ENCODE measurements at places on chromosomes 16 and 17.

- no peak for DNase-seq
Measured at GRCh38 chr17:16662936-16663335, 9.3 kb upstream of the ZNF624 start.

DNA sequence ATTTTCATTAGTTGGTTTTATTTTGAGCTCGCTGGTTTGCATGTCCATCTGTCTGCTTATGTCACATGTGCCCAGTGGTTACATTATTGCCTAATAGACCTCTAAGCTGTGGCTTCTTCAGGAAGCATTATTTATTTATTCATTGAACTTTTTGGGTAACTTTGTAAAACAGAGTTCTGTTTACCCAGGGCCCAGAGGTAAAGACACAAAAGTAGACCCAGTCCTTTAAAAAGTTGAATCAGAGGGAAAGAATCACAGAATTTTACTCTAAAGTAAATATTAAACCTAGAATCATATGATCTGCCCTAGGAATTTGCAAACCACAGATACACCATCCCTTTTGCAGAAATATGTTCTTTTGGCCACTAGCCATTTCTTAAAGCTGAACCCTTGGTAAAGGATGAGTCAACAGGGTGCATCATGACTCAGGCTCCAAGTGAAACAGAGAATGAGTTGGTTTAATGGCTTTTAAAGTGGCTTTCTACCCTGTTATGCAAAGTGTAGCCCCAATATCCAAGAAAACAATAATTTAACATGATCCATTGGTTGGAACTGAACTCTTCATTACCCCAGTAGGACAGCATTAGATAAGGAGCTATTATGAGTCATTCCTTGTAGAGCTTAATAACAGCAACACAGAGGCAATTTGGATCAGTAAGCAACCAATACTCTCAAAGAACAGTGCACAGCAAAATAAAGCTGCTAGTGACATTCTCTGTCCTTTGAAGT lies 236.3 kb downstream of the KCNJ2 start:
- no peak for DNase-seq

- no peak for DNase-seq
Measured at GRCh38 chr17:55845385-55845784, 94.5 kb downstream of the PCTP start.

GRCh38 chr16:70736465-70737376 lies 50.9 kb upstream of the MTSS2 start:
- no peak for DNase-seq

DNA sequence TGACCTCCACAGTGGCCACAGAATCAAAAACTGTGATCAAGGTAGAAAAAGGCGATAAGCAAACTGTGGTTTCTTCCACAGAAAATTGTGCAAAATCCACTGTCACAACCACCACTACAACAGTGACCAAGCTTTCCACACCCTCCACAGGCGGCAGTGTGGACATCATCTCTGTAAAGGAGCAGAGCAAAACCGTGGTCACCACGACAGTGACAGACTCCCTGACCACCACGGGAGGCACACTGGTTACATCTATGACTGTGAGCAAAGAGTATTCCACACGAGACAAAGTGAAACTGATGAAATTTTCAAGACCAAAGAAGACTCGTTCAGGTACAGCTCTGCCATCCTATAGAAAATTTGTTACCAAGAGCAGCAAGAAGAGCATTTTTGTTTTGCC lies 83.6 kb downstream of the C17orf58 start:
- DNase-seq = no peak

DNA sequence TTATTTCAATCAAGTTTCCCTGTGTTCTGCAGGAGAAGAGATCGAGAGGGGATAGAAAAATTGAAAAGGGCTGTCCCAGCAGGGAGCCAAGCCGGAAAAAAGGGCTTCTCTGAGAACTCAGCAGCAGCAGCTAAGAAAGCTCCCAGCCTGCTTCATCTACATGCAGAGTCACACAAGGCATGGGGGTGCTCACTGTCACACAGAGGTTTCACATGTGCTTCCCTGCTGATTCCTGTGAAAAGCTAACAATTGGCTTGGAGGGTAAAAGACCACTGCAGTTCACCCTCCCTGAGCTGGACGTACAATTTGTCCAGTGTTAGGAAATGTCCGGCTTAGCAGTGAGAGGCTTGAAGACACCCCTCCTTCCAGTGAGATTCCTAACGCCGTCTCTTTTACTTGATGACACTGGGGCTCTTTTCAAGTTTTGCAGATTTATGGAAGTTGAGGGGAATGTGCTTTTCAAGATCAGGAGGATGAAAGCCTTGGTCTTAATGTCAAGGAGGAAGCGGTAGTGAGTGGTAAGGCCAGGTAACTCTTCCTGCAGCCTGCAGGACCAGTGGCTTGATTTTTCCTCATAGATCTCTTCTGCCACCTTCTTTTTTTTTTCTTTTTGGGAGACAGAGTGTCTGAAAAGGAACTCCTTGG lies 85.6 kb downstream of the WNT3 start:
- no peak for DNase-seq

- no peak for DNase-seq
Measured at GRCh38 chr16:1443403-1443973, 868 bp downstream of the CCDC154 start.

DNA sequence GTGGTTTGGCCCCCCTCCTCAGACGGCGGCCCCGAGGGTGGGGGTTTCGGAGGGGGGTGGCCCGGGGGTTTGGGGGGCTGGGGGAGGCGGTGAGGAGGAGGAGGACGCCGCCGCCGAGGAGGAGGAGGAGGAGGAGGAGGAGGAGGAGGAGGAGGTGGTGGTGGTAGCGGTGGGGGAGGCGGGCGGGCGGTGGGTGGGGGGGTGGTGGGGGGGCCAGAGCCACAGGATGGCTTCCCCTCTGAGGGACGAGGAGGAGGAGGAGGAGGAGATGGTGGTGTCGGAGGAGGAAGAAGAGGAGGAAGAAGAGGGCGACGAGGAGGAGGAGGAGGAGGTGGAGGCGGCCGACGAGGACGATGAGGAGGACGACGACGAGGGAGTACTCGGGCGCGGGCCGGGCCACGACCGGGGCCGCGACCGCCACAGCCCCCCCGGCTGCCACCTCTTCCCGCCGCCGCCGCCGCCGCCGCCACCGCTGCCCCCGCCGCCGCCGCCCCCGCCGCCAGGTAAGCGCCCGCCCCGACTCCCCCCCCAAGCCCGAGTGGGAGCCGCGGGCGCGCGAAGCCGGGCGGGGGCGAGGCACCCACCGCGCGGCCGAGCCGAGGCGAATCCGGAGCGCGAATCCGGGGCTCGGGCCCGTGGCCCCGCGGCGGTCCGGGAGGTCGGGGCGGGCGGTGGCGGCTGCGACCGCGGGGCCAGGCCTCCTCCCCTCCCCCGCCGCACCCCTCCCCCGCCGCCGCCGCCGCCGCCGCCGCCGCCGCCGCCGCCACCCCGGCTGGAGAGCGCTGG lies 3.8 kb upstream of the CHD3 start:
- no peak for DNase-seq
